ENCODE measurements at places on chromosomes 5 and 9.

- no peak for DNase-seq
Observed at GRCh38 chr5:140633021-140633471, at the start of gene CD14. Gene CD14 (minus strand): TSS chr5:140633175. CDS start chr5:140633071, 104 bp downstream.

DNA sequence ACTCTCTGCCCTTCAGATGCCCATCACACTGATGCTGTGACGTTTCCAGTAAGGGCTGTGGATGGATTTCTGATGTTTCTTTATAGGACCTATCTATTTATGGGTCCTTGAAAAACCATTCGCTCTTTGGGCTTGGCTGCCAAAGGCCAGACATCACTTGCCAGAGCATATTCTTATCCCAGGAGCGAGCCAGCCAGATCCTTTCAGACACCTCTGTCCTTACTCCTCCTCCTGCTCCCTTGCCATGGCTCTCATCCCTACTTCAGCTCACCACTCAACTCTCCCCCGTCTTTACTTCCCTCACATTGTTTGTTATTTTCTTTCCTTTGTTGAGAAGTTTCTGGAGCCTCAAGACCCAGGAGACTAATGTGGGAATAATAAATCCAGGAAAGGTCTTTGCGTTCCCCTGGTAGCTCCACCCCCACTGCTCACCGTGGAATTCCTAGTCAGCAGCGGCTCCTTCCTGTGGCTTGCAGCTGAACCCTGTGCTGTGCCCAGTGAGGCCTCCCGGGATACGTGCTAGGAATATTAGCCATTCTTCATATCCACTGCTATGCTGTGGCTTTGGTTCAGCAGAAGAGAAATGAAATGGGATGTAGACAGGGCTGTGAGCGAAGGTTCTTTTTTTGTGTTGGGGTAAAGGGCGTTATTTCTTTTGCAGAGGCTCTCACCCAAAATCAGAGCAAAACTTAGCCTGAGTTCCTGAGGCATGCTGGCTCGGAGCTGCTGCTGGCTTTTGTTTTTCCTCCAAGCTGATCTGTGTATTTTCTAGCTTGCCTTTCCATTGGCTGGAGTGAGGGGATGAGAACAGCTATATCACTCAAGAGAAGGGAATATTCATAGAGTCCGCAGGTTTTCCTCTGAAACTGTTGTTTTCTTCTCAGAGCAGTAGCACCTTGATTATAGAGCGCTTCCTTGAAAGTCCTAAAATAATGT lies 171.1 kb downstream of the SAXO1 start:
- no peak for DNase-seq

GRCh38 chr5:94094793-94095441 lies 353.5 kb upstream of the POU5F2 start:
- DNase-seq: no peak

DNA sequence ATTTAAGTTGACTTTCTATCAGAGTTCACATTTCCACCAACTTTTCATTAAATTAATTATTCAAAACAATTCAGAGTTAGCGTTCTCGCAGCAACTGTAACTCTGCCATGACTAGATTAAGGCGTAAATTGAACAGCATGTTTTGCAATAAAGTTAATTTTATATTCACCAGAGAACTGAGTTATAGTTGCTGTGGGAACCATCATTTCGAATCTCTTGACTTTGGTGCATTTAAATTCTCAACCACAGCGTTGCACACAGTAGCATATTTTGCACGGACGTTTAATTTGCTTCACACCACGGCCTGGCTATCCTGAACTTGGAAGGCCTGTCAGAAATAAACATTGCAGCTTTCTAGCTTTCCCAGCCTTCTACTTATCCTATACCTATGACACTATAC lies 144.3 kb upstream of the WWC1 start:
- no peak for DNase-seq

DNA sequence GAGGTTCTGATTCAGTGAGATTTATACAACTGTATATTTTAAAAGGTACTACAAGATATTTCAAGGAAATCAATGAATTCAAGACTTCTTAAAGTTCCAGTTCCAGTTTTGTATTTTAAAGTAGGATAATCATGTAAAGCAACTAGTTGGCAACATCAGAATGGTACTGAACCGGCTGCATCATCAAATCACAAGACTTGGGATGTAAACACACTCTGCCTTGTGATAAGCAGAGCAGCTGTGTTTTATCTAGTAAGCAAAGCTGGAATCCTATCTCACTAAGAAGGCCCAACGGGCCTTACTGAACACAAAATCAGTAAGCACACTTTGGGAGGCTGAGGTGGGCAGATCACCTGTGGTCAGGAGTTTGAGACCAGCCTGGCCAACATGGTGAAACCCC lies 327.2 kb upstream of the NREP start:
- DNase-seq: no peak

GRCh38 chr5:168890816-168891812 lies 311.9 kb upstream of the PANK3 start:
- DNase-seq: no peak

DNA sequence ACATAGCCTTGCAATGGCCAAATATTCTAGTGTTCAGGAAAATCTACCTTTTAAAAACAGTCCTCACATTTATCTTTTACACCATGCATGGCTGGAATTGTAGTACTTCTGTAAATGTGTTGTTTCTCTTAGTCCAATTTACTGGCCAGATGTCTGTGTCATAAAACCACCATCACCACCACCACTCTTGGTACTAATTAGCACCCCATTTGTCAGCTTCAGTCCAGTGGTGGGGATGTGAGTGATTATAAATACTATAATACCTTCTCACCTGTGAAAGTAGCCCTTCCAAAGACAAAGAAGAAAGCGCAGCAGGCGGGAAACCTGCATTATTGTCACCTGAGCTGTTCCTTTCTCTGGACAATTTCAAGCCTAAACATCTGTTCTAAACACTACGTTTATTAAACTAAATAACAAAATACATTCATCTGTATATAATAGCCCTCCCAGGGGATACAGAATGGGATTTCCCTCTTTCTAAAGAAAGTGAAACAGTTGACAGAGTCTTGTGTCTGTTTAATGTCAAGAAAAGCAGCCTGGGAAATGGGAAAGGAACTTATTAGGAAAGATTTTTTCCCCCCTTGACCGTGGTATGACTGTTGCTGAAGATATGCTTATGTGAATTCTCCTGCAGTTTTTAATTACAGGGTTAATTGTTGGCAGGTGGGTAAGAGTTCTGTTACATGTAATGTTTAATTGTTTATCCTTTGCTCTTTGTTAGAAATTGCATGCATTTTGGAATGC lies 144.5 kb upstream of the NUDT12 start:
- DNase-seq: no peak

DNA sequence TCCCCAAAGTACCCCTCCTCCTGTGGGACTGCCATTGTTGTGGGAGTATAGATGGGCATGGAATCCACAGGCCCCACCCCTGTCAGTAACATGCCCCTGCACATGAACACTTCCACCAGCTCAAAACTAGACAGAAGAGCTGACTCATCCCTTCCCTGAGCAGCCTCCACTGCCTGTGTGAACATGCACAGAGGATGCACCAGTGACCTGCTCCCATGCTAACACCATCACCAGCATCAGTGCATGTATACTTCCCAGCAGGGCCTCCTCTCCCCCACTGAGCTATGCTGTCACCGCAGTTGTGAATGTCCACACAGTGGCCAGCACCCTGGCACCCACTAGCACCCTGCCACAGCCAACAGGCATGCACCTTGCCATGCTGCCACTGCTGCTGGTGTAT lies 939.8 kb downstream of the EFNA5 start:
- DNase-seq: no peak

DNA sequence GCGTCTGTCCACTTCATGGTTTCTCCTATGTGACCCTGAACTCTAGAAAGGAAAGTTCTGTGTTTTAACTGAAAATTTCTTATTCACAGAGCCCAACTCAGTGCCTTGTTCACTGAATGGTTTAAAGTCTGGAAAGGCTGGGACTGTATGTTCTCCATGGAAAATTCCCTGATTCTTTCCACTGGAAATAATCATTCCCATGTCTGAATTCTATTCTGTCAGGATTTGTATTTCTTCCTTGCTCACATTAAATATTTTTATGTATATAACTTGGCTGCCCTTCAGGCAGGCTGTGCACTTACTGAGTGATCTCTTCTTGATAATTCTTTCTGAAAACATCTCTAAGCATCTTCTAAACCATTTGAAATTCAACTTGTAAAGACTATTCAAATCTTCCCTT lies 1126.9 kb upstream of the DMAC1 start:
- no peak for DNase-seq

- DNase-seq: no peak
Observed at GRCh38 chr9:137217276-137218211, 4.5 kb downstream of the RNF208 start.

DNA sequence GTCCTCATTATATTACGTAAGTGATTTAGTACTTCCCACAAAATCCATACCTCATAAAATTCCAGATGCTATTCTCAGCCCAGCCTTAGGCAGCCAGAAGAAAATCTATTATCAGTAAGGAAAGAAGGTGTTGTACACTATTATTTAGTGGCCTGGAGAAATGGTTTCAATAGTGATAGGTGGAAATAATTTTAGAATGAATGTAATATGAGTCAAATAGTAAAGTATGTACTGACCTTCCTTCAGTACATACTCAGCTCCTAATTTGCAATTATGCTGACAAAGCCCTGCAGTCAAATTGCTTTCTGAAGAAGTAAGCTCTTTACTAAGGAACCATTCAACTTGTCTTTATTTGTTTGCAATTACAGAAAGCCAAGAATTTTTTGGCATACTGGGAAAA lies 409.2 kb downstream of the HTR1A start:
- DNase-seq: no peak

DNA sequence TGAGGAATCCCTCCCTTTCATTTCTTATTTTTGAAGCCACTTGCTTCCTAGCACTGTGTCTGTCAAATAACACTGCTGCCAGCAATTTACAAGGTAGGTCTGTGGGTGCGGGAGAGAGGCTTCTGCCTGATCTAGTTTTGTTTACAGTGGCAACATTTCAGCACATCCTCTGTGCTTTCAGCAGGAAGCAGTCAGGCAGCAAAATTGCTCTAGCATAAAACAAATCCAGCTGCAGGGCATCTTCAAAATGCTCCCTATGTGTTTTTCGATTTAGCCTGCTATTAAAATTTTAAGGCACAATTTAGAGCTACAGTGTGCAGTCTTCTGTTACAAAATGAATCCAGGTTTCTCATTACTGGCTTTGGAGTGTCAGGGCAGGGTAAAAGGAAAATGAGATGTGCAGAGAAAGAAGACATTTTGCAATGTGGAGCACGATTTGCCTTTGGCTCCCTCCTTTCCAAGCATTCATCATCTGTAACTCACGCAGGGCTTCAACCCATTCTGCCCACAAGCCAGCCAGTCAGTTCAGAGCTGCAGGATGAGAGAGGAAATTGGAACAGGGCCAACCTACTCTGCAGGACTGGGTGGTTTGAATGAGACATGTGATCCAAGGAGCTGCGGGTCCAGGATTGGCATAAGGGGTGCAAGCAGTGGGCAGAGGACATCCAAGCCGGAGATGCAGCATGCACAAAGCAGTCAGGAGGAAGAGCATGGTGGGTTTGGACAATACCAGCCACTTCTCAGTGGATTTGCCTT lies 143.4 kb upstream of the APC start:
- DNase-seq: no peak

- no peak for DNase-seq
Observed at GRCh38 chr5:155954701-155955445, 372.1 kb upstream of the SGCD start.

- no peak for DNase-seq
Observed at GRCh38 chr5:1523480-1523792, 324 bp downstream of the LPCAT1 start.

GRCh38 chr5:127006744-127007143 lies 23.6 kb downstream of the MARCHF3 start:
- no peak for DNase-seq

- peak; percentile 77 for DNase-seq
Observed at GRCh38 chr9:78363221-78363620, 66.3 kb downstream of the PSAT1 start.

- no peak for DNase-seq
Observed at GRCh38 chr5:113663879-113664541, 150.5 kb downstream of the YTHDC2 start.

GRCh38 chr9:76873821-76874220 lies 32.1 kb downstream of the PRUNE2 start:
- DNase-seq: no peak

- DNase-seq: no peak
Observed at GRCh38 chr9:134676886-134677285, 35.3 kb downstream of the COL5A1 start.

DNA sequence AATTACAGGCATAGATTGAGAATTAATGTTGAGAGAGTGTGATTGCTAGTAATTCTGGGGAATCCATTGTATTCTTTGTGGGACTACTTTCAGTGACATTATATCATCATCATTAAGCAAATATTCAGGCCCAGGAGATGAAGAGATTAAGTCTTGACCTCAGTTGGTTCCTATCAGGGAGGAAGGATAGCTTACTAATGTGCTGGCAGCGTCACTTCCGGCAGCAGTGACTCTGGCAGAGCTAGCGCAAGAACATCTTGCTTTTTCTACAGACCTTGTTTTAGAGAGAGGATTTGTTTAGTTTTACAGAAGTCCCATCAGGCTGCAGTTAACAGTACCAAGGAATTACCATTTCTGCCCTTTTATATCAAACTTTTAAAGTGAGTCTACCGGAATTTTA lies 20.3 kb downstream of the OSTF1 start:
- no peak for DNase-seq

DNA sequence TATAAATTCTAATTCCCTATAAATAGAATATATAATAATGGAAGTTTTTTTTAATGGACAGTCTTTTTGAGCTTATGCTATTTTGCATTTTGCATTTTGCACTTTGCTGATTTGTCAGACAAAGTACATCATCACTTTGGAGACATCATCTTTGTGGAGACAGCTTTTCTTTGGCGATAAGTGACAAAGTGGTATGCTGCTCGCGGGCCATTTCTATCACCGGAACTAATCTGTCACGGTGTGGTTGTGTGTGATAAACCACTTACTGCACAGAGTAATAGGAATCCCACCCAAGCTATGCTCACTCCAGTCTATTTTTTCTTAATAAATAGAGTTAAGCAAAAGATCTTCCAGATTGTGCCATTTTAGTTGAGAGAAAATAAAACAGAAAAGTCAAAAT lies 133.1 kb downstream of the MACIR start:
- DNase-seq: no peak

- DNase-seq: no peak
Observed at GRCh38 chr5:146848133-146848532, 30.4 kb downstream of the PPP2R2B start.

GRCh38 chr9:78620764-78621163 lies 323.8 kb downstream of the PSAT1 start:
- peak; percentile 70 for DNase-seq

DNA sequence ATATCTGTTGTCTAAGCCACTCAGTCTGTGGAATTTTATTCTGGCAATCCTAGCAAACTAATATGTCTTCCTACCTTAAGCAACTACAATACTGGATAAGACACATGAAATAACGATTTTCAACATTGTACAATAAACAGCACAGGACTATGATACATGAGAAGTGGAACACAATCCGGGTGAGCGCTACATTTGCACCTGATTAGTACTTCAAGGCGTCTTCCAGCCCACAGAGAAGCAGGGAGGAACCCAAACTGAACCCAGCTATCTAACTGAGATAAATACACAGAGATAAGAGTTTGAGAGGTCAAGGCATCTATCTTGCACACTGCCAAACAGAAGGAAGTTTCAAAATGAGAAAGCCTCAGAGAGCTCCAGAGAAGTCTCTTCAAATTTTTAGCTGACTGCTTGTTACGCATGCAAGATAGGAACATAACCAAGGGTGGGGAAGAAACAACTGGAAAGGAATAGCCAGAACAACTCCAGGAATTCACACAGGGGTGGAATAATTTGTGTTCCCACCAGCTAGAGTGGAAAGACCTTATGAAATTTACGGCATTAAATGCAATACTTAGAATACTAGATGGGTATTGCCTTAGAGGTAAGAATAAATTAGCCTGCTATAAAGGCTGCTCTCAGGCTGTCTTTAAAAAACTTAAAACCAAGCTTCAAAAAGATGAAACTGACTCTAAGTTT lies 481.8 kb downstream of the MTRR start:
- no peak for DNase-seq
